ENCODE measurements at places on chromosomes 3 and 15.

- no peak for DNase-seq
These were observed 55.5 kb downstream of the ST6GAL1 start for GRCh38 chr3:186985661-186986364.

- DNase-seq = no peak
These were observed 180.4 kb upstream of the TOPAZ1 start for GRCh38 chr3:44061268-44061667.

DNA sequence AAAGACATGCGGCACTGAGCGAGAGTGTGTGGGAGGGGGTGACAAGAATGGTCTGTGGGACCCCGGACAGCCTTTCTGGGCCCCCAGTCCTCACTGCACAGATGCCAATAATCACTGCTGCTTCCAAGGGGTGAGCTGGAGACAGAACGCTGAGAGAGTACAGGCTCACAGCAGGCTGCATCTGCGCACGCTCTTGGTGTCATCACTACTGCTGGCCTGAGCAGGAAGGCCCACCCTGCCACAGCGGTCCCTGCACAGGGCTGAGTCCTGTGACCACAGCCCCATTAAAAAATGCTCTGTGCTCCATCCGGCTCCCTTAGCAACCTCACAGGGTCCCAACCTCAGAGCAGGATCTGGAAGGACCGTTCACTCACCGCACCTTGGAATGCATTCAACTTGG lies 205.5 kb upstream of the NSMCE3 start:
- DNase-seq = no peak

DNA sequence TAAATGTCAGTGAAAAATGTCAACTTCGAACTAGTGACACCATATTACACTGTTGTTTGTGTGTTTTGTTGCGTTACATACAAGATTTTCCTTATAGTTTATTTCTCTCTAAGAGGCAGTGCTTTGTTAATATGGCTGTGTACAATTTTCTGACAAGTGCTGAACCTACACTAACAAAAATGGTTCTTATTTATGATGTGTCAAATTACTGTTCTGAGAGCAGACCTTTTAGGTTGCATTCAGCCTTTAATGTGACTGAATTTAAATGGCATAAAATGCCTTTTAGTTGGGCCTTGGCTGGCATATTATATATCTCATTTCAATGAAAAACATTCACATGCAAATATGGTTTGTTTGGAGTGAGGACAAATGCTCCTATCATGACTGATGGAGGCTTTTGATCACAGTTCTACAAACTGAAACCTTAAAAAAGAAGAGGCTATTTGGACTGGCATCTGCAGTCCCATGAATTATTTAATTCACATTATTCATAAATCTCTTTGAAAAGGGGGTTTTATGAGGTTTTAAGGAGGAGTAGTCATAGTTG lies 750.6 kb downstream of the CADM2 start:
- no peak for DNase-seq

DNA sequence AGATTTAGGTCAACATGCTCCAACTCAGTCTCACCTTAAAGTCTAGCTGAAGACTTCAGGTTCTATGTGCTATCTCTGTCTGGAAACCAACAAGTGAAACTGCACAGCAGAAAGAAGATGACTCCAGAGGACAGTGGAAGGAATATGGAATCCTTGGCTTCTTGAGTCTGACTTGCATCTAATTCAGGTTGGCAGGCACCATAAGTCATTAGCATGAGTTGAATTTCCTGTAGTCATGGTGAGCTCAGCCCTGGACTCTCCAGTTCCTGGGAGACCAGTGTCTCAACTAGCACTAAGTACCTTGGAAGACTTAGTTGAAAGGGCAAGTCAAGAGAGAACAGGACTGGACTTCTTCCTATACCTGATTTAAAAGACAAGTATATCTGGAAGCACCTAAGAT lies 129.7 kb downstream of the DTWD1 start:
- DNase-seq = no peak

GRCh38 chr3:179796421-179796820 lies 143.6 kb downstream of the USP13 start:
- DNase-seq = no peak

DNA sequence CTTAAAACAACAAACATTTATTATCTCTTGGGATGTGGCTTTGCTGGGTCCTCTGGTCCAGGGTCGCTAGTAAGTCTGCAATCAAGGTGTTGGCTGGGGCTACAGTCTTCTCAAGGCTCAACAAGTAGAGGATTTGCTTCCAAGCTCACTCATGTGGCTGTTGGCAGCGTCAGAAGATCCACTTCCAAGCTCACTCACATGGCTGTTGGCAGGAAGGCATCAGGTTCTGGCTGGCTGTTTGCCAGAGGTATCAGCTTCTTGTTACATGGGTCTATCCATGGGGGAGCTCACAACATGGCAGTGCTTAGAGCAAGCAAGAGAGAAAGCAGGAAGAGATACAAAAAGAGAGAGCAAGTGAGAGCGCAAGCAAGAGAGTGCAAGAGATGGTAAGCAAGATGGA lies 15.0 kb upstream of the BNC1 start:
- DNase-seq = no peak

All from D721Med (cell line).